Foreskin keratinocyte (primary cell): ENCODE measurements at places on chromosomes 12 and 14.

DNA sequence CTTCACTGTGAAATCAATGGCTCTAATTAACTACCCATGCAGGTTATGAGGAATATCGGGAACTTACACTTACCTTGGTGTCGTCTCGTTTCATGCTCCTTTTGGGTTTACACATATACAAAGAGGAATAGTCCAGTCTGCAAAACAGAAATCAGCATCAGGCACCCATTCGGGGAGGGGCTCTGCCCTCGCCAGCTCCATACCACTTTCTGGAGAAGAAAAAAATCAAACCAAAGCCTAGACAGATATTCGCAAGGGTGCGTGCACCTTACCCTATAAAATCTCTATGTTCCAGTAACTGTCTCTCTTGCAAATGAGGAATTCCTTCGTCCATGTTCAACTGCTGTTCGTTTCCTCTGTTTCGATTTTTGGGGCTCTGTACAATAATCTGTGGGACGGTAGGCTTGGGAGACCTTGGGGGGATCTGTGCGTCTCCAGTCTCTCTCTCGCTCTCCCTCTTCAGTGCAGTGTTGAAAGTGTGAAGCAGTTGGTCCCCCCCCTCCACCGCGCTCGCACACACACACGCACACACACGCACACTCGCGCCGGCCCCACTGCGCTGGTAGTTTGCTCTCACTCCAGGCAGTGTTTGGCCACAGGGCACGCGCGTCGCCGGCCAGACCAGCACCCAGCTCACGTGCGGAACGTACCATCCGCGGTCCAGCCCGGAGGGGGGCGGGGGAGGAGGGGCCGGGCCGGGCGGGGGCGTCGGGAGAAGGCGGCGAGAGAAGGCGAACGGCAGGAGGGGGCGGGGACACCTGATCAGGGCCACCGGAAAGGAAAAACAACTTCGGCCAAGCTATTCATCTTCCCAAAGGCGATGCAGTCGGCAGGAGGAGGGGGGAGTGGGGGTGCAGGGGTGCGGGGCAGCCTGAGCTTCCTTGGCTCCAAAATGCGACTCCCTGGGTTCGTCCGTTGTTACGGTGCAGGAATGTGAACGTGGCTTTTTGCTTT lies at the start of gene BHLHE41:
BHLHE41 (minus strand) TSS at position 592 of the 954 bp plus-strand sequence; CDS start at position 334, 258 bp downstream.
- no peak for DNase-seq

- no peak for DNase-seq
These were observed 34.5 kb downstream of the IPO8 start for GRCh38 chr12:30661210-30661609.

DNA sequence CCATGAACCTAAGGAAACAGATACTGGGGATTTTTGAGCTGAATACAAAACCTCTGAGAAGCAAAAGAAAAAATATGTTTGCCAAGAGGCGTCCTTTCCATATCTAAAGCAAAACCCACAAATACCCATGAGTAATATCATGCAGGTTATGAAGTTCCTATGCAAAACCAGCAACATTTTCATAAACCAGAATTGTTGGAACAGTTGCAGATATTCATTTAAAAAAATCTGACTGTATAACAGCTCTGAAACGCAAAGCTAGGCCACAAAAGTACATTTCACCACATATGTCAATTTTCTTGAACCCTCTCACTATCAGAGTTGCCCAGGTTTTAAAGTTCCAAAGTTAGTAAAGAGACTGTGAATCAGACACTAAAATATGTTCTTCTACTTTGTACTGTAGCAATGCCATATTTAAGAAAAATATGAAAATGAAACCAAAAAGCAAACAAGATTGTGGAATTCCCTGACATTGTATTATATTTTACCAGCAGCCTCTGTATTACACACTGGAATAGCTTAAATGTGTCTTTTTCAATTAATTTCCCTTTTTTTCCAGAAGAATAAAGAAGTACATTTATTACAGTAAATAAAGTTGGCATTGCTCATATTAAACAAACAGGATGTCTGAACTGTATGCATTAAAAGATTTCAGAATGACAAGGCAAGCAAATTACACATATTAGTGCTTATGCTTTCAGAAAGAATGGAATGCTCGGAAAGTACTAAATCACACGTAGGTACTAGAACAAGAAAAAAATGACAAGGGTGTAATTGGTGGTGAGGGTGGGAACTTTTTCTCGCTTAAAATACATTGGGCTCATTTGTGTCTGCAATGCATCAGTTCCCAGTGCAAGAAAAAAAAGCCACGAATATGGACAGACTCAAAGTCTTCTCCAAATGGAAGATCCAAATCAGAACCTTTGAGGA lies 33.6 kb upstream of the HIF1A start:
- DNase-seq = no peak

- no peak for DNase-seq
These were observed 57.4 kb downstream of the RPH3A start for GRCh38 chr12:112848972-112849371.
